Activated T-cell treated with anti-CD3 and anti-CD28 coated beads, Interleukin-2, amount 50 U/mL, for 72 hours (primary cell): ENCODE measurements at places on chromosomes 1 and 21.

DNA sequence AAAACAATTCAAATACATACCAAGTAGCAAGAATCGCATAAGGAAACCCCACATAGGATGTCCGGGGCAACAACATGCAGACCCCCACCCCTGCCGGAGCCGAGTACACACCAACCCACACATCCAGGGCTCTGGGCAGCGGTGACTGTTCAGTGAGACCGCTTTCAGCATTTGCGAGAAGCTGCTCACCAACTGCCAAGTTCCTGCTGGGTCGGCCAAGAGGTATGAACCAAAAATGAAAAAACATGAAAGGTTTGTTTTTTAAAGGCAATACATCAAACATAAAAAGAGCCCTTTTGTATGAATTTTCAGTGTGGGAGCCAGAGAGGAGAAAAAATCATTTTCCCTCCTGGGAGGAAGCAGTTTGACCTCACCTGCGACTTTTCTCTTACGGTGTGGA is 92.3 kb downstream of the SIM2 start:
- DNase-seq, result no peak

GRCh38 chr1:43282220-43283195 is 2.9 kb downstream of the C1orf210 start:
- DNase-seq, result no peak

GRCh38 chr1:197848350-197848749 is 54.1 kb upstream of the C1orf53 start:
- no peak for DNase-seq

DNA sequence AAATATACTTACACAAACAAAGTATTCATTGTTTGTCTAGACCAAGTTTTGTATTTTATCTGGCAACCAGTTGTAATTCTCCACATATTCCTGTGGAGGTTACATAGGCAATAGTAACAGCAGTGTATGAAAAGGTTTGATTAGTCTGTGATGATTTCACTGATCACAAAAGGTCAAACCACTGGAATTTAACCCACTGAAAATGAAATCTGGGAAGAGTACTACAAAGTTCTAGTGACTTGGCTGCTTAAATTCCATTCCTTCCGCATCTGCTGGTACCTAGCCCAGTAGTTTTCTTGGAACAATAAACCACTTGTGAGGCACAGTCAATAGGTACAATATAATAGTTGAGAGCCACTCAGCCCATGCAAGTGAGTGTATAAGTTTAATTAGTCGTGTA is 205.4 kb downstream of the NFIA start:
- DNase-seq, result no peak

GRCh38 chr21:32768530-32768929 is 3.0 kb downstream of the PAXBP1 start:
- DNase-seq, result no peak
